ENCODE measurements at places on chromosomes 3 and 15.
A peak's percentile ranks its signal among the peaks of the same experiment; 100 is the strongest.

DNA sequence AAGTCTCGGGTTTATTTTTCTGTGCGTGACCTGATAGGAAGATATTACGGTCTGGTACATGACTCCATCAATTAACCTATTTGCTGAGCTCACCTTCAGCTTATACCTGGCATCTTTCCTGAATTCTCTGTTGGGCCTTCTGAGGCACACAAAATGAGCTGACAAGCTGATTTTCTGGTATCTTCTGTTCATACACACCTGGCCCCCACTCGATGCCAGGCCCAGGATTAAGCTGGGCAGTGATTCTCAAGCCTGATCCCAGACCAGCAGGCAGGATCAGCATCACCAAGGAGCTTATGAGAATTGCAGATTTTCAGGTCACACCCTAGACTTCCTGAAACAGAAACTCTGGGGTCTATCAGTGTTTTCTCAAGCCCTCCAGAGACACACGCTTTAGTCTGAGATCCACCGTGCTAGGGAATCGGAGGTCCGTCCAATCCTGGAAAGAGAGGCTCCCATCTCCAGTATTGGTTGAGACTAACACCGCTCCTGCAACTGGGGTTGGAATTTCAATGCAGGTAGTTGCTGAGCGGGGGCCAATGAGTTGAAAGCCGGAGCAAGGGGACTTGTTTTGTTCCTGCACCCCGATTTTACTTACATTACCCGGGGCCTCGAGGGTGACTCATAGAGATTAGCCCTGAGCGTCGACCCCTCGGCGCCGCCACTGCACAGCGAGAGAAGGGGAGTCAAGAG, 636 bp upstream of the EIF1B start:
- no peak for DNase-seq

DNA sequence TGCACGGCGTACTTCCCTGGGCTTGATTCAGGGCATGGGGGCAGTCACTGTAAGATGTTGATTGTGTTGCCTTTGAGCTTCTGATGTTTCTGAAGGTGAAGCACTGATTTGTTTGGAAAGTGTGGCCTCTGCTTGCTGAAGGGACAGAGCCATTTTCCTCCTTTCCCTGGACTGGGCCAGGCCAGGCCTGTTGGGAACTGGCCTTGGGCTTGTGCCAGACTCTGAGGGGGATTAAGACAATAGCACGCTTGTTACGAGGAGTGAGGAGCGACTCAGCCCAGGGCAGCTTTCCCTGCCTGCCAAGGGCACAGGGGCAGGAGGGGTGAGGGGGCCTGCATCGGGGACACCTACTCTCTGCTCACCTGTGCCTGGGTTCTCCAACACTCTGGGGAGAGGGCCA, 42.9 kb downstream of the LINGO1 start:
- DNase-seq: no peak

DNA sequence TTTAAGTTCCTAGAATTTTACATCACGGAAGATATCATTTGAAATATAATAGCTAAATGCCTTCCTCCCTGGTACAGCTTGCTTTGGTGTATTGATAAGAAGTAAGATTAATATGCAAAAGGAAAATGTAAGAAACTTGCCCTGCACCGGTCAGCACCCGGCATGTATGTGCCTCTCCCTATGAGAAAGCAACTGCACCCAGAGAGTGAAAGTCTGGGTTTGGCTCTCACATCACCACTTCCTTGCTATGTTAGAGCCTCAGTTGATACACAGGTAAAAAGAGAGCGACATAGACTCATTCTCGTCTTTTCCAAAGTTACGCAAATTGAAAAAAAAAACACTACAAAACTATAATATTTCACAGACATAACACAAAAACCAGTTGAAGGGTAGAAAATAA, 96.7 kb downstream of the FOXP1 start:
- no peak for DNase-seq

GRCh38 chr3:50050361-50050760, 38.4 kb upstream of the RBM5 start:
- peak; percentile 3 for DNase-seq

DNA sequence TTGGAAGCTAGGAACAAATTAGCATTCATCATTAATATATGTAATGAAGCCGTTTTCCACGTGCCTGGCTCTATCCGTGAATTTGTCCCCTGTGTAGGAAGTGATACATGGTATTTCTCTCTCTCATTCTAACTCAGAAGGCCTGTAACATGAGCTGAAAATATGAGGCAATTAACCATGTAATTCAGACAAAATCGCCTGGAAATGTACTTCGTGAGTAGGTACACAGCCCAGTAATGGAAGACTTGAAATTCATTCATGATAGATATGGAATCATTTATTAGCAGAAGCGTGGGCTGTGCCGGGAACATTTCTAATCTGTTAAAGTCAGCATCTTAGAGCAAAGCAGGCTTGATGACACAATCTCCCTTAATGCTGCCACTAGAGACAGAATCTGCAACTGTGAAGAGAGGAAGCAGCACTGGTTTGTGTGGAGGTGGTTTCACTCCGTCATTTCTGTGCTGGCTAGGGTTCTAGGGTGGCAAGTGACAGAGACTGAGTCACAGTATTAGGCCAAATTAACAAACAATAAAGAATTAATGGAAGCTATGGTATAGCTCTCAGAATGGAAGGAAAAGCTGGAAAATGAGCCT, 225.0 kb upstream of the PROK2 start:
- DNase-seq: no peak

- no peak for DNase-seq
Observed at GRCh38 chr15:44468709-44469385, 41.4 kb downstream of the CTDSPL2 start.

- DNase-seq: no peak
Observed at GRCh38 chr3:134369231-134369741, 5.0 kb downstream of the AMOTL2 start.

GRCh38 chr3:171187706-171188290, 161.3 kb upstream of the SLC2A2 start:
- no peak for DNase-seq

- DNase-seq: no peak
Observed at GRCh38 chr3:159964166-159964973, 24.3 kb upstream of the IL12A start.

DNA sequence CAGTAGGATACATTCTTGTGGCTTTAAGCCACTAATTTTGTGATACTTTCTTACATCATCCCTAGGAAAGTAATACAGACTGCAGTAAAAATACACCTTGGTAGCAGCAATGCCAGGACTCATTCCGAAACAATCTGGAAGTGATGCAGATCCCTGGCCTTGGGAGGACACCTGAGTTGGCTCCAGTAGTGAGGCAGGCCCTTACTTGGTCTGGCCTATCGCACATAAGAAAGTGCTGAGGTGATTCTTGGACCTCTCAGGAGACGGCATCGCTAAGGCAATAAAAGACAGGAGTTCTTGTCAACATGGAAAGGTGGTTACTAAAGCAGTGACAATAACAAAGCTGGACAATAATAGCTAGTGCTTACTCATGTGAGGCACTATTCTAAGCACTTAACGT, 126.5 kb downstream of the SUCNR1 start:
- no peak for DNase-seq

GRCh38 chr3:186534113-186534669, 10.0 kb downstream of the CRYGS start:
- DNase-seq: no peak

DNA sequence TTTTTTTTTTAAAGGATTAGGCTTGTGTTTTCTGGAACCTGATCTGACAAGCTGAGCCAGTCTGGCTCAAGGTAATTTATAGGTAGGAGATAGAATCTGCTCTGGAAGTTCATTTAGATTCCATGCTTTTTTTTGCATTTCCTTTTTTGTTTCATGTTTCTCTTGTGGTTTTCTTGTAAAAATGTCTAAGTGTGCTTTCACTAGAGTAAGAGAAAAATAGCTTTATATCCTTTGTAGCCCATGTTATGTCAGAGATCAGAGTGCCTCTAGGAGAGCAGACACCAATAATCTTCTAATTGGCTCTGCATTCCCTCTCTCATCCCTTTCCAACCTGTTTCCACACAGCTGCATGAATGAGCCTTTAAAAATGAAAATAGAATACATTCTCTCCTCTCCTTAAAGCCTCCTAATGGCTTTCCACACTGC, 389.8 kb upstream of the KCNMB2 start:
- peak; percentile 18 for DNase-seq

DNA sequence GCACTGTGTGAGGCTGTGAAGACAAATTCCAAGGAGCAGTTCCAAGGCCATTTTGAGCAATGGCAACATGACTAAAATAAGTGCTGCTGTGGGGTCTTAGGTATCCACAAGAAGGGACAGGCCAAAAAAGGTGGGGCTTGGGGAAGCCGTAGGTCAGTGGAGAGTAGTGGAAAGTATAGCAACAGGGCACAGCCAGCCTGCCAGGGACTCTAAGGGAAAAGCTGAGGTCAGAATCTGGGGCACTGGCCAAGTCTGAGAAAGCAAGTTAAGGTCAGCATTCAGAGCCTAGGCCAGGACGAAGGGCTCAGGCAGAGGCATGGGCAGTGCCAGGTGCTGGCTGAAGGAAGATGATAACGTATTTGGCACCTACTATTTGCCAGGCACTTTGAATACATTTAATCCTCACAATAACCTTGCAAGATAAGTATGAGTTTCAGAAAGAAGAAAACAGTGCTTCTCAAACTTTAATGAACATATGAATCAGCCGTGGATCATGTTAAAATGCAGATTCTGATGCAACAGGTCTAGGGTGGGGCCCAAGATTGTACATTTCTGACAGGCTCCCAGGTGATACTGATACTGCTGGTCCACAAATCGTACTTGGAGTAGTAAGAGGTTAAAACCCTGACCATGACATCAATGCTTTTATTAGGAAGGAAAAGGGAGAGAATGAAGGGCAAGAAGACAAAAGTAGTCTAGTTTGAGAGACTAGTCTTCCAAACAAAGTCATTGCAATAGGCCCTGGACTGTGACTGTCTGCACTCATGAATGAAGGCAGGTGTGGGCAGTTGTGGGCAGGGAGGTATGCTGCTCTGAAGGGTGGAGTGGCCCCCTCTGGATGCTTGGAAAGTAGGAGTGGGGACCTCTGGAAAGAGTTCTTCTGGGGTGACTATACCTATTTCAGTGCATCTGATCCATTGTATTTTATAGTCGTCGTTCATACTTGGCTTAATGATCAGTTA, 106.3 kb upstream of the ANKRD28 start:
- DNase-seq: no peak

- DNase-seq: no peak
Observed at GRCh38 chr3:182357928-182358327, 435.4 kb upstream of the ATP11B start.

DNA sequence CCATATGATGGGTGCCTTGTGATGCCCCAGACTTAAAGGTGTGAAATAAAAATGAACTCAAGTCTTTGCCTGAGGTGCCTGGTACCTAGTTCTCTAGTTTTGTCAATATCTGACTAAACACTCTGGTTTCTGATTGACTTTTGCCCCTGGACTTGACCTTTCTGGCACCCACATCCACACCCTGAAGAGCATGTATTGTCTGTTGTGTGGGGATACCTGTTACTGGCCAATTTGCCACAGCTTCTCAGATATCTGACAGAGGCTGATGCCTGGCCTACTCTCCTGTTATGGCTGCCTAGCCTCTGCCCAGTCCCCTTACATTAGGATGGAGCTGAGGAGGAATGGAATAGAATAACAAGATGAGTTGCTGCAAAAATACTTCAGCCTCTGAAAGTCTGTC, 3.6 kb downstream of the ZBTB38 start:
- DNase-seq: no peak

DNA sequence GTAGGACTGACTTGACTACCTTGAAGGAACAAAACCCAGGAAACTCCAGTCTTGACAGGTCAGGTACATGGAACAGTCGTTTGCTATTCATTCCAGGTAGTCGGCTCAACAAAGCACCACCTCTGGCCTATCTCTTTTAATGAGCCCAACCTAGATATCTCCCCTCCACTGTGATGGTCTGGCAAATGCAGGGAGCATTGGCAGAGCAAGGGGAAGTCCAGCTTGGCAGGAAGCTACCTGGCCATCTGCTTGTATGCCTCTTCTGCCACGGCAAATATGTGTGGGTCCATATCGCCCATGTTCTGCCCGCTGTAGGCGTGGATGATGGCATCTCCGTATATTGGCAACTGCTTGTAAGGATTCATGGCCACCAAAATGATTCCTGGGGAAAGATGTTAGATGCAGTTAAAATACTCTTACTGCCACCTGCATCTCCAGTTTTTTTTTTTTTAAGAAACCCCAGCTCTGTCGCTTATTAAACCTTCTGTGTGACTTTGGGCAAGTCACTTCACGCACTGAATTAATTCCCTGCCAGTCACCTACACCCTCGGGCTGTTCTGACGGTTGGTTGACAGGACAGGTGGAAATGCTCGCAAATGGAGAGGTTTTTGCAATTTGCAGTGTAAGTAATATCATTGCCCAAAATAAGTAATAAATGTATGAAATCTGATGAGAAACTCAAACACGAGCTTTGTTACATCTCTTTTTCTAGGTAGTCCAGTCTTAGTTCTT, 16.8 kb downstream of the MYO5C start:
- no peak for DNase-seq

DNA sequence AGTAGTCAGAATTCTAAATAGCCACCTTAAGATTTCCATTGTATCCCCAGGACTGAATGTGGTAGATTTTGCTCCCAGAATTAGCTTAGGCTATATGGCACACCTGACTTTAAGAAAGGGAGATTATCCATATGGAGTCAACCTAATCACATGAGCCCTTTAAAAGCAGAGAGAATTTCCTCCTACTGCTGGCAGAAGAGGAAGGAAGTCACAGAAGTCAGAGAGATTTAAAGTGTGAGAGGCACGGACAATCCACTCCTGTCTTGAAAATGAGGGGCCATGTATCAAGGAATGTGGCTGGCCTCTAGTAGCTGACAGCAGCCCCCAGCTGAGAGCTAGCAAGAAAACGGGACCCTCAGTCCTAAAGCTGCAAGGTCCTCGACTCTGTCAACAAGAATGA, 26.8 kb downstream of the LRRC31 start:
- DNase-seq: no peak

DNA sequence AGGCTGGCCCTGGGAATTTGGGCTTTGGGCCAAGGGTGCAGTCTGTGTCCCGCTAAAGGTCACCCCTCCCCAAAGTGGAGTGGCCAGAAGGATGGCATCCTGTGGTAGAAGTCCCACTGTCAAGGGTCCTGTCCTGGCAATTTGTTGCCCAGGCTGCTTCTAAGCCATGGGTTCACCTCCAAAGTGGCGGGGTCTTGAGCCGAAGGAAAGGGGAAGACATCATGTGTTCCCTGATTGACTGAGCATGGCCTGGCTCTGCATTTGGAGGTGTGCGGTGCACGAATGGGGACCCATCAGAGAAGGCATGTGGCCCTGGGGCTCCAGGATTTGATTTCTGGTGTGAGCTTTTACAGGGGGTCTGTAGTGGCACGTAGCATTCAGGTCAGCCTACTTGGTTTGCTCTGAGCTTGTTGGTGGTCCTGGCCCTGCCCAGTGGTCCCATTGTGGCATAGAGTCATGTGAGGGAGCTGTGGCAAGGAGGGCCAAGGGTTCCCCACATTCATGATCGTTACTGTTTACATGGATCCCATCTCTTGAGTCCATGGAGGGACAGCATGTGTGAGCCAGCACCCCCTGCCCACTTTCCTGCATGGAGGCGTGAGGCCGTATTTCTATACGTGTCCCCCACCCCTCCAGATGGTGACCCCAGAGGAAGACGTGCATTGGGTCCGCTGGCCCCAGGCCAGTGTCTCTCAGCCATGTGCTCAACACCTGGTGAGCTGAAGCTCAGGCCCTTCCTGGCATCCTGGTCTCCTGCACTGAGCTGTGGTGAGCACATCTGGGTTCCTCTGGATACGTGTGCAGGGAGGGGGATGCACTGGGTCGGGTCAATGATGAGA, 225.1 kb downstream of the SNRPN start:
- DNase-seq: no peak

GRCh38 chr3:151101270-151101969, 16.0 kb downstream of the MED12L start:
- DNase-seq: no peak
